ENCODE measurements at places on chromosomes 5 and 9.

GRCh38 chr5:125481506-125482465, 735.3 kb upstream of the ZNF608 start:
- DNase-seq, result no peak

DNA sequence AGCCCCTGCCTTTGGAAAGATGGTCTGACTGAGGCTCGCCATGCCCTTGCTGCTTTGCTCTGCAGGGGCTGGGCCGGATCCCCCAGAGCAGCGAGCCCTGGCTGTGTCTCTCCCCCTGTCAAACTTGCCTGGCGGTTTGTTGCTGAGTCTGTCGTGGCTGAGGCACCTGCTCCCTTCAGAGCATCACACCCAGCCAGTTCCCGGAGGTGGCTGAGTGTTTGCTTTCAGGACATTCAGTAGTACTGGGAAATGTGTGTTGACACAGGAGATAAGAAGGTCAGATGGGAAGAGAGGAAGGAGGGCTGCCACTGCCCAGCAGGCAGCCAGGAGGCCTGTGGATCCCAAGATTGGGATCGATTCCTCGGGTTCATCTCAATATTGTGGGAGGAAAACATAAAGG, 62.9 kb downstream of the GADD45G start:
- DNase-seq, result no peak

DNA sequence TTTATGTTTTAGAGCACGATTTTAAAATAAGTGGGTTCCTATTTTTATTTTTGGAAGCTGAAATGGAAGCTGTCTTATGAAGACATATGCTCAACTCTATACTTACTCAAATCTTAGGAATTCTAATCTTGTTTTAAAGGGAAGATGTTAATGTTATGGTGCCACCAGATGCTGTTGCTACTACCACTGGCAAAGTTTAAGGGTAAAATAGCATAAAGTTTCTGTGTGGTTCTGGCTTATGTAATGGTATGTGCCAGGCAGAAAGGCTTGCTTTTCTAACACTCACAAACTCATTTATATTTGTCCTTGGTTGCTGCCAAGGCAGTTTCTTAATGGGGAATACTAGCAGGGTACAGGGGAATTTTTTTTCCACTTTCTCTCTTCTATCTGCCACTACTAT, 204.9 kb downstream of the ZSWIM6 start:
- DNase-seq, result no peak

- no peak for DNase-seq
Observed at GRCh38 chr5:154385236-154385512, 60.6 kb upstream of the SAP30L start.

GRCh38 chr5:153365547-153365946, 124.9 kb upstream of the GRIA1 start:
- DNase-seq, result no peak

DNA sequence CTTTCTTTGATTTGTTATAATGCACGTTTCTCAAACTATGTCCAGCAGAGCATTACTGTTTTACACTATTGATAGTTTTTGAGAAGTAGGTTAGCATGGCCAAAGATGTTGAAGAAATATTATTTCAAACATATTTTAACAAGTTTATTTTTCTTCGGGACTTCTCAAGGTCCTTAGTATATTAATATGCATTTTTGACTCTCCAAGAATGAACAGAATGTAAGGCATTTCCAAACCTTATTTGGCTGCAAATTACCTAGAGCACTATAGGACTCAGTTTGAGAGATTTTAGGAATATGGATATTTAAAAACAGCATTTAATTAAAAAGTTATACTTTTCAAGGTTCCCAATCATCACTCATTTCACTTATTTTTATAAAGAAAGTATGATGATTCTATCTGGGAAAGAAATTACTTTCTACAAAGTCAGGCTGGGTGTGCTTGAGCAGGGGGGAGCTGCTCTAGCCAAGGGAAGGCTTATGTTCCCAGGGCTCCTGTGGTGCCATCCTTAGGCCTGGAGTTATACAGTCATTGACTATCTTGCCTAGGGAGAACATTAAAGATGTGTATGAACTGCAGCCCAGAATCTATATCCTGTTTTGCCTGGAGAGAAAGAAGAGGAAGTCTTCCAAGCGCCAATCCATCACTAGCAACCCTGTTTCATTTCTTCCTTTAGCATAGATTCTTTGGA, 27.6 kb upstream of the NREP start:
- DNase-seq, result no peak
